ENCODE measurements at places on chromosomes 2 and 18. TPM values are rescaled to one million over a fixed set of nuclear protein-coding genes. Genes with fewer than 3 reads are reported as not detected.

Gene UGT1A10
- 0.22 TPM for total RNA-seq

Gene RESP18
- not detected for total RNA-seq

Gene SP9
- not detected for total RNA-seq

Gene LRRC30
- not detected for total RNA-seq

Gene SULT1C2
- not detected for total RNA-seq
